ENCODE measurements at places on chromosomes 7 and 10.

DNA sequence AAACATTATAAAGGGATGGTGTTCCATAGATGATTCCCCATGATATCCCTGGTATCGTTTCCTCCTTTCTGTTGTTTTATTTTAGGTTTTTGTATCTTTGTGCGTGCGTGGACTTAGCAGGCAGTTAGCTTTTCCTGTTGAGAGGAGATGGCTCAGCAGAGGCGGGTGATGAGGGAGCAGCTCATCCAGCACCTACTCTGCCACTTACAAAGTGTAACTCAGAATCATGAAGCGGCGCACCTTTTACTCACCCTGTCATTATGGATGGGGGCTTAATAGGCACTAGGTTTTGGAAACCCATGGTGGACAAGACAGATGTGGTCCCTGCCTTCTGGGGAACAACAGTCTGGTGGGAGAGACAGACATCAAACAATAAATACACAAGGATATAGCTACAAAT lies 17.1 kb downstream of the FAM241B start:
- no peaks in the 10 kb centered on the region for H3K36me3 ChIP-seq
- DNase-seq, result no peak
- no peak overlapping the region for H3K4me3 ChIP-seq

- no peaks in the 10 kb centered on the region for H3K36me3 ChIP-seq
- H3K4me3 ChIP-seq, result no peak overlapping the region
- no peaks in the 10 kb centered on the region for H3K27me3 ChIP-seq
- H3K27ac ChIP-seq, result no peak overlapping the region
These were observed 86.1 kb downstream of the FAM107B start for GRCh38 chr10:14688606-14689005.

GRCh38 chr10:126102636-126103035 lies 206.3 kb downstream of the FANK1 start:
- no peak overlapping the region for H3K27ac ChIP-seq
- no peaks in the 10 kb centered on the region for H3K36me3 ChIP-seq
- no peaks in the 10 kb centered on the region for H3K4me1 ChIP-seq
- H3K27me3 ChIP-seq, result no peaks in the 10 kb centered on the region
- H3K4me3 ChIP-seq, result no peak overlapping the region
- DNase-seq, result no peak

GRCh38 chr7:128902761-128903585 lies 7.5 kb downstream of the KCP start:
- no peaks in the 10 kb centered on the region for H3K36me3 ChIP-seq
- no peak for DNase-seq
- no peak overlapping the region for H3K4me3 ChIP-seq
- no peaks in the 10 kb centered on the region for H3K27me3 ChIP-seq
- no peak overlapping the region for H3K27ac ChIP-seq

DNA sequence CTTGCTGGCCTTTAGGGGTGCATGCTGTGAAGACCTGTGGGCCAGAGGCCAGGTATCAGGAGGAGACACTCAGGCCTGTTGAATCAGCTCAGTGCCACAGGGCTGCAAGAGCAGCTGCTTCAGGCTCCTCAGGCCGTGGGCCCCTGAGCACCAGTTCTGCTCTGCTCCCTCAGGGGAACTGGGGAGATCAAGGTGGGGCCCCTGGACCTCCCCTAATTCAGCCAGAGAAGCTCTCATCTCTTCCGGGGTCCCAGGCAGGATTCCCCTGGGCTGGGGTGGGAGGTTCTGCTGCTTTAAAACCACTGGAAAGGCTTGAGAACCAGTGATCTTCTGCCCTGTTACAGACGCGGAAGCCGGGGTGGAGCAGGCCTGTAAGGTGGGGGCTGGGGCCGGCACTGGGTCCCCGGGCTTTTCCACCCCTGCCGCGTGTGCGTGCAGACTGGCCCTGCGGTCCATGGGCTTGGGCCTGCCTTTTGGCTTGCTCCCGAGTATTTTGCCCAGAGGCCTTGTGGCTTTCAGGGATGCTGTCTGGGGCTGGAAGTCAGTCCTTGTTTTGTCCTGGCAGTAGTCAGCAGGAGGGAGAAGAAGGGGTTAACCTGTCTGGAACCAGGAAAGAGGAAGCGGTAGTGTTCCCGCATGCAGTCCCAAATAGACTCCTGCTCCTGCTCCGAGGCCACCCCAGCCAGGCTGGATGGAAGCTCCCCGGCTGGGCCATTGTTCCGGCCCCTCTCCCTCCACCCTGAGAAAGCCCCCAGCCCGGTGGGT lies 74.3 kb downstream of the LHPP start:
- no peak overlapping the region for H3K4me3 ChIP-seq
- DNase-seq, result no peak
- H3K36me3 ChIP-seq, result no peaks in the 10 kb centered on the region
- no peaks in the 10 kb centered on the region for H3K27me3 ChIP-seq
- H3K27ac ChIP-seq, result no peak overlapping the region

GRCh38 chr10:18424200-18424599 lies 227.2 kb downstream of the NSUN6 start:
- DNase-seq, result no peak
- H3K4me1 ChIP-seq, result peaks cover 2% of the 10 kb centered on the region
- no peak overlapping the region for H3K27ac ChIP-seq
- no peaks in the 10 kb centered on the region for H3K36me3 ChIP-seq
- H3K27me3 ChIP-seq, result no peaks in the 10 kb centered on the region
